MCF 10A (cell line): ENCODE measurements at places on chromosomes 16 and 17. TPM values are rescaled to one million over a fixed set of nuclear protein-coding genes. Genes with fewer than 3 reads are reported as not detected.

DLX3 gene
- not detected in 2 replicates for total RNA-seq

DNA sequence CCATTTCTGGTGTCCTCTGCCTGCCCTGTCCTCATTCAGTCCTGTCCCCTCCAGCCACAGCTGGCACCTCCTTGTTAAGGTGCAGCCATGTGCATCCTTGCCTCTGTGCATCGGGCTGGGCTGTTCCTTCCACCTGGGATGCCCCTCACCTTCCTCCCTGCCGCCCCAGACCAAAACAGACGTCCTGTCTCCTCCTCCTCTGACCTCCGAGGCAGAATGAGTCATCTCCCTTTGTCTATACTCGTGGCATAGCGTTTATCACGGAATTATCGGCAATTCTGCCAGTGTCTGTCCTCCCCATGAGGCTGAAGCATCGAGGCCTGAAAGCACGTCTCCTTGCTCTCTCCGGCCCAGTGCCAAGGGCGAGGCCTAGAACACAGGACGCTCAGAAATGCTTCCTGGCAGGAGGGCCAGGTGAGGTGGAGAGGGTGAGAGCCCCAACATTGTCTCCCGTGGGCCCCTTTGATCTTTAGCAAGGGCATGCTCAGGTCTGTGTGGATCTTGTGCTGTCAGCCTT lies 4.6 kb downstream of the RAI1 start:
- peaks cover 46% of the 10 kb centered on the region for H3K4me1 ChIP-seq
- peak overlapping the region; percentile 72 for H3K27ac ChIP-seq
- H3K27me3 ChIP-seq = no peaks in the 10 kb centered on the region
- peak; percentile 94 for DNase-seq
- peaks cover 5% of the 10 kb centered on the region for H3K36me3 ChIP-seq

DNA sequence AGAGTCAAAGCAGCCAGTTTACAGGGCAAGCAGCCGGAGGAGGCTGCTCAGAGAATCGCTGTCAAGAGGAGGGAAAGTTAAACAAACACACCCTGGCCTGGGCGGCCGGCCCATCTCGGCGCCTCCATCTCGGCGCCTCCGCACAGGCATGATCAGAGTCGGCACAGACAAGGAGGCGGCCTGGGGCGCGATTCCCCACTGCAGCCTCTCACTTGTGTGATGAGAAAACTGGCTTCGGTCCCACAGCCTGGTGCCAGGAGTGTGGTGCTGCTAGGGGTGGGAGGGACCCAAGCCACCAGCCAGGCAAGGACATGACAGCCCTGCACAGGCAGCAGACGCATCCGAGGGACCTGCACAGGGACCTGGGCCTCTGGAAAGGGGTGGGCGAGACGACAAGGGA lies 17.7 kb downstream of the SLC38A10 start:
- H3K27ac ChIP-seq = no peak overlapping the region
- DNase-seq = no peak
- H3K36me3 ChIP-seq = peaks cover 54% of the 10 kb centered on the region
- no peaks in the 10 kb centered on the region for H3K27me3 ChIP-seq

- no peak overlapping the region for H3K4me3 ChIP-seq
- H3K27me3 ChIP-seq = no peaks in the 10 kb centered on the region
- H3K36me3 ChIP-seq = no peaks in the 10 kb centered on the region
- no peaks in the 10 kb centered on the region for H3K4me1 ChIP-seq
- DNase-seq = no peak
- no peak overlapping the region for H3K27ac ChIP-seq
Observed at GRCh38 chr16:2465653-2466415, 5.3 kb upstream of the NTN3 start.

DNA sequence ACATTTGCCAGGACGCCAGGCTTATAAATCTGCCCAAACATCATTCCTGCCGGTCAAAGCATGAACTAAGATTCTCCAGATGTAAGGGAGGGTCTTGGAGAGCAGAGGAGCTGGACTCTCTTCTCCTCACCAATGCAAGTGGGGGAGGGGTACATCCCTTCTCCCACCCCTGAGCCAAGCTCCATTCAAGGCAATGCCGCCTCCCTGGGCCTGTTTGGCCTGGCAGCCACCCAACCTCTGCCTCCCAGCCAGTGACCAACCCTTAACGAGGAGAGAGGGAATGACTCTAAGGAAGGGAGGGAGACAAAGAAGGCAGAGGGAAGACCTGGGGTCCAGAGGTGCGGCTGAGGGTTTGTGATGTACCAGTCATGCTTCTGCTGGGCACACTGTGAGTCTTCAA lies 13.8 kb downstream of the C17orf50 start:
- H3K36me3 ChIP-seq = peaks cover 28% of the 10 kb centered on the region
- peaks cover 37% of the 10 kb centered on the region for H3K4me1 ChIP-seq
- no peaks in the 10 kb centered on the region for H3K27me3 ChIP-seq
- peak overlapping the region; percentile 80 for H3K27ac ChIP-seq
- H3K4me3 ChIP-seq = no peak overlapping the region

GRCh38 chr16:82845116-82845515 lies 218.3 kb downstream of the CDH13 start:
- H3K4me1 ChIP-seq = peaks cover 5% of the 10 kb centered on the region
- no peak for DNase-seq
- no peak overlapping the region for H3K4me3 ChIP-seq
- no peaks in the 10 kb centered on the region for H3K36me3 ChIP-seq

DNA sequence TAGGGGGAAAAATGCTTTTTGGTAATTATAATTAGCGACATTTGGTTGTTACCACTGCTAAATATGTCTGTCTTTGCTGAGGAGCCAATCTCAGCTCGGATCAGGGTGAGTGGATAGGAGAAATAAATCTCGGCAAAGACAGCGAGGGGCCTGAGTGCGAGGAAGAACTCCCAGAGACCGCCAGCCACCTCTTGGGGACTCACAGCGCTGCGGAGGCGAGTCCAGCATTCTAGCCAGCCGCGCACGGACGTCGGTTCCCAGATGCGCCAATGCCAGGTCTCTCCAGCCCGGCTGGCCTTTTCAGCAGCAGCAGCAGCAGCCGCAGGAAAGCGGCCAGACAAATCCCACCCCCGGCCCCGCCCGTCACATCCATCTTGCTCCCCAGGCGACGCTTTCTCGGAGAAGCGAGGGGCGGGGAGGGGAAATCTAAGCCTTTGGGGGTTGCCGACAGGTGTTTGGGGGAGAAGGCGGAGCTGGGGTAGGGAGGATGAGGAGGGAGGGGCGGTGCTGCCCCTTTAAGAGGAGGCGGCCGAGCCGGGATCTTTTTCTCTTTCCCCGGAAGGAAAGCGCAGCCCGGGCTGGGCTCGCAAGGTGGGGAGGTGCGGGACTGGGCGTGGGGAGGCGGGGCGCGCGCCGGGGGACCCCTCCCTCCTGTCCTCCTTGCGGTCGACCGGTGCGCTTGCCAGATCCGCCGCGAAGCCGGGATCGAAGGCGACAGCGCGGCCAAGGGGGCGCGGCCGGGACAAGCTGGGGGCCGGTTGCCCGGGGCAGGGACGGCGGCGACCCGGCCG lies at the start of gene ITGA3:
ITGA3 (plus strand) TSS at position 685 of the 791 bp plus-strand sequence. CDS start 330 bp downstream, outside the sequence.
- H3K4me3 ChIP-seq = peak within 1 kb of the TSS; percentile 80
- H3K27me3 ChIP-seq = no peaks in the 10 kb centered on the region
- H3K4me1 ChIP-seq = peaks cover 64% of the 10 kb centered on the region
- peaks cover 24% of the 10 kb centered on the region for H3K36me3 ChIP-seq
- H3K27ac ChIP-seq = peak within 1 kb of the TSS; percentile 95

DNA sequence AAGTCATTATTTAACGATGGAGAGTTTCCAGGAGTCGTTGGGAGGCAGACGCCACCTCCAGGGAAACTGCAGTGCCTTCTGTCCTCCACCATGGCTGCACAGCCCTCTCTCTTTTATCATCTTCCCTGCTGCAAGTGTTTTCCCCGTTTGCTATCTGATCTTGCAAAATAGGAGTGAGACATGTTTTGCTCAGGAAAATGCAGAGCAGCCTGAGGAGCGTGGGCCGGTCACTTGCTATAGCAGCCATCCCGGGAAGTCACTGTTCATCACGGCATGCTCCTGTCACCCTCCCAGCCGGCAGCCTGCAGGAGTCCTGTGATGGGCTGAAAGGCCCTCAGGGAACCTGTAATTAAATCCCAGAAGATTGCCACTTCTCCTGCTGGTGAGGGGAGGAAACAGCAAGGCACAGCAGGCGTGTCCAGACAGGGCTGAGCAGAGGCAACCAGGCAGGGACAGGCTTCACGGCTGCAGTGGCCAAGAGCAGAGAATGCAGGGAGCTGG lies 143.1 kb downstream of the GSG1L start:
- peak; percentile 35 for DNase-seq
- H3K27me3 ChIP-seq = peaks cover 55% of the 10 kb centered on the region
- no peaks in the 10 kb centered on the region for H3K36me3 ChIP-seq

DNA sequence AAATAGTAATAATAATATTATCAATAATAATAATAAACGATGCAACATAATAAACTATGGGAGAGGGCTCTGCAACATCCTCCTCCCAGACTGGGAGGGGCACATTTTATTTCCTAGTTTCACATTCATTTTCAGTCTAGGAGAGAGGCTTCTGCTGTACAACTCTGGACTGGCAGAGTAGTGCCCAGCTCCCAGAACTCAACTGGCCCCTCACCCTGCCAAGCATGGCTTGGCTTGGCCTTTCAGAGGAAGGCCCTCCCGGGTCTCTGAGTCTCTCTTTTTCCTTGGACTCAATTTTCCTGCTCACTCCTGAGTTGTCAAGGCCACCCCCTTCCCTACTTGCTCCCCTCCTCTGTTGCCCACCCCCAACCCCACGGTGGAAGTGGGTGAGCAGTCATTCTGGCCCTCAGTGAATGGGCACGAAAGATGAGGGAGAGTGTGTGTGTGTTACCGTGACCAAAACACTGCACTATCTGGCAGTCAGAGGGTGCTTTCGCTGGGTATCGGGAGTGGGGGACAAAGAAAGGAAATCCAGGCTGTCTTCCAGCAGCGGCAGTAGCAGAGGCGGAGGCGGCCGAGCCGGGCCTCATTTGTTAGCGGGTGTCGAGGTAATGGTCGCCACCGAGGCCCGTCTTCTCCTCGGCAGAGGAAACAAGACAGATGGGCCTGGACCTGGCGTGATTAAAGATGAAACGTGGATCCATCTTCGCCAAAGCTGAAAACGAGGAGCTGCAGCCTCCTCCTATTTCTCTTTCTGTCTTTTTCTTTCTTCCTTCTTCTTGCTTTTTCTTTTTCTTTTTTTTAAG lies 2.3 kb downstream of the HOXB4 start:
- no peak for DNase-seq
- peaks cover 8% of the 10 kb centered on the region for H3K4me1 ChIP-seq
- H3K27ac ChIP-seq = no peak overlapping the region
- no peaks in the 10 kb centered on the region for H3K36me3 ChIP-seq

DNA sequence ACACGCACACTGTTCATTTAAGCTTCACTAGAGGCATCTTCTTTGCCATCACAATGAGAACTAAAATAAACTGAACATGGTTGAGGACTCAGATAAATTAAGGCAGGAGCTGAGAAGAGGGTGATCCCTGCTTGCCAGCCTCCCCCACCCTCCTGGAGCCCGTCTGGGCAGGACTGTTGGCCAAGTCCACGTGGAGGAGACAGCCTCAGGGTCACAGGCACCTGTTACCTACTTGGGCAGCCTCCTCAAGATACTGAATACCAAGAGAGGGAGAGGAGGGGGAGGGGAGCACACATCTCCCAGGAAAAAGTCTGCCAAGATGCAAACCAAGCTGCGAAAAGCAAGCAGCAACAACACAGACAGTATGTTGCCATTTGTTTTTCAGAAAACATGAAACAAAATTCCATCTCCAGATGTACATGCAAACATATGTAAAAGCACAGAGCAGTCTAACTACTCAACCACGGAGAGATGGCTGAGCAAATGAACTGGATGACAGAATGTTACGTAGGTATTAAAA lies 67.4 kb downstream of the SLC39A11 start:
- no peak overlapping the region for H3K4me3 ChIP-seq
- no peak for DNase-seq
- no peaks in the 10 kb centered on the region for H3K4me1 ChIP-seq

- H3K4me3 ChIP-seq = no peak overlapping the region
- no peak overlapping the region for H3K27ac ChIP-seq
Observed at GRCh38 chr17:81115749-81116464, 49.4 kb upstream of the PVALEF start.

EFCAB13 gene
- total RNA-seq = 1.1 and 1.4 TPM in 2 replicates
